ENCODE measurements at places on chromosomes 7 and 10.

GRCh38 chr10:83343676-83344075 lies 795.6 kb upstream of the GHITM start:
- no peak for DNase-seq

DNA sequence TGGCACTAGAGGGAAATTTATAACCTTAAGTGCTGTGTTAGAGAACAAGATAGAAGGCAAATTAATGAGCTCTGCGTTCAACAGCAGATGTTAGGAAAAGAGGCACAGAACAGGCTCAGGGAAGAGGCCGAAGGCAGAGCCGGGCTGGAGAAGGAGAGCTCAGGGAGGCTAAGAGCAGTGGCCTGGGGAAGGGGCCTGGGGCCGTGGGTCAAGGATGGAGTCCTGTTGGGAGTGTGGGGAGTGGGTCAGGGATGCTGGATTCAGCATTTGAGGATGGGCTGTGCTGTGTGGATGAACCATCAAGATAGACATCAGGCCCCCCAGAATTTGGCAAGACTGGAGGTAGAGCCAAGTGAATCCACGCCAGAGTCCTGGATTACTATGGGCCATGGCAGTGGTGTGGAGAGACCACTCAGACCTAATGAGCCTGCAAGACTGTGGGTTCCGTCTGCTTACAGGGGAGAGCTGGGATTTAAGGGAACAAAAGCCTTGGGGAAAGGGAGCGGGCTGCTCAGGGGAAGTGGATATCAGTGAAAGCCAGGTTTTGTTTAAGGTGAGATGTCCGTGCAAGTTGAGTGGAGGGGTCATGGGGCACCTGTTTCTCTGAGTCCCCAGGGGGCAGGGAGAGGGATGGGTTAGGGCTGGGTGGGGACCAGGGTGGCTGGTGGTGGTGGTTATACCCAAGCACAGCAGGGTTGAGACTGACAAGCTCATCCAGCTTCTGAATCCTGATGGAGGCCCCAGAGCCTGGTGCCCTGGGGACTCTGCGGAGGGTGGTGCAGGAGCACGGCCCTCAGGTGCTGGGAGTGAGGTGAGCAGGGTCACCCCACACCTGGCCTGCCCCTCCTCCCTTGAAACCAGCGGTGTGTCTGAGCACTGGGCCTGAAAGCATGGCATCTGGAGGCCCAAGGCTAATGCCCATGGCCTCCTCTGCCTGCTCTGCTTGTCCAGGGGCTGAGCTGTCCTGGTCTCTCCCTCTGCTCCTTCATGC lies 101.7 kb downstream of the BMS1 start:
- DNase-seq: no peak

- no peak for DNase-seq
Measured at GRCh38 chr10:80253266-80253962, 36.0 kb downstream of the MAT1A start.

- DNase-seq: no peak
Measured at GRCh38 chr10:71528371-71529206, 131.9 kb downstream of the CDH23 start.

DNA sequence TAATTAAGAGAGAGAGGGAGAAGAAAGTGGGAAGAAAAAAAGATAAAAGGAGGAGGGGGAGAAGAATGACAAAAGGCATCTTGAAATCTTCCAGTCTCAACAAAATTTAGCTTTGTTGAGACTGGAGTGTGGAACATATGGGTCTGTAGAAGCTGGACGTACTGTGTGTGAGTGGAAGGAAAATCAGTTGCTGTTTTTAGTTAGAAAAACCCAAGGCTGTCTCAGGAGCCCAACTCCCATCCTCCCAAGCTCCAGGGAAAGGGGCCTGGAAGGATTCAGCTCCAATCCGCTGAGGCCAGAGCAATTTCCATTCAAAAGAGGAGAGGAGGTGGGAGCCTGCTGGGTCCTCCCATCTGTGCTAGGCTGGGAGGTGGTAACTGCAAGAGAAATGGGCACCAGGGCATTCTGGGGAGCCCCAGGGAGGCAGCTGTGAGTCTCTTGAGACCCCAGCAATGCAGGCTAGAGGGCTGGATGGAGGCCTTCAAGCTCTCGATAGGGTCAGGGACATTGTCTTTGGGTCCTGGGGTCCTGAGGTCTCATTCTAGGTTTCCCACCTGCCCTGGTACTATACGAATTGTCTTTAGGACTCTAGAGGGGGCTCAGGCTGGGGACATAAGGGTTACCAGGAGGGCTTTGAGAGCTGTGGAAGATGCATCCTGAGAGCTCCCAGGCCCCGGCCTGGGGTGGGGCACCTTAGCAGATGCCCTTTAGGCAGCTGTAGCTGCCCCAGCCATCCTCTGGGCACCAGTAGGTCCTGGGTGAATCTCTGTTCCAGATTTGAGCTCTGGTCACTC lies 21.4 kb downstream of the ADCYAP1R1 start:
- DNase-seq: no peak

GRCh38 chr10:77699080-77699645 lies 61.6 kb upstream of the KCNMA1 start:
- DNase-seq: no peak

- DNase-seq: no peak
Measured at GRCh38 chr7:25802057-25802456, 349.9 kb upstream of the NFE2L3 start.

- no peak for DNase-seq
Measured at GRCh38 chr7:116552602-116553001, 27.8 kb downstream of the CAV1 start.

DNA sequence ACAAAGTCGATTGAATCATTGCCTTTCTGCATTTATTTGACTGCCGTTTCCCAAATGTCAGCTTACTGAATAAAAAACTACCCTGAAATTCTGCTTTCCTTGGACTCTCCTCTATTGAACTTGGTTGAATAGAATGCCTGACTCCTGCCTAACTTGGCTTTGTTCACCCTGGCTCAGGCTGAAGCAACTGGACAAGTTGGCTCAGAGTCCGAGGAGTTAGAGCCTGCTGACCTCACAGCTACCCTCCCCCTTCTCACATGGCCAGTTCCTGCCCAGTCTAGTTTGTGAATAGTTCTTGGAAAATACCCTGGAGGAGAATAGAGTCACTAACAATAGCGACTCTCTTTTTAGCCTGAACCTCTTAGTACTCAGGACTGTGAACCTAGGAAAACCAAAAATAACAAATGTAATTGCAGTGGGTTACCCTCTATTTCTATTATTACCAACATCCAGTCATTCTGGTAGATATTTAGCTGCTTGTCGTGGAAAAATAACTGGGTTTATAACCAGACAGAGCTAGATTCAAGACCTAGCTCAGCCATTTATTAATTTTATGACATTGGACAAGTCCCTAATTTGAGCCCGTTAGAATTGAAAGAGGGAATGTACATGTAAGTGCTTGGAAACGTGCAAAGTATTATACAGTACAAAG lies 17.3 kb upstream of the NRBF2 start:
- DNase-seq: no peak

- no peak for DNase-seq
Measured at GRCh38 chr7:46569133-46569465, 648.0 kb upstream of the IGFBP3 start.

DNA sequence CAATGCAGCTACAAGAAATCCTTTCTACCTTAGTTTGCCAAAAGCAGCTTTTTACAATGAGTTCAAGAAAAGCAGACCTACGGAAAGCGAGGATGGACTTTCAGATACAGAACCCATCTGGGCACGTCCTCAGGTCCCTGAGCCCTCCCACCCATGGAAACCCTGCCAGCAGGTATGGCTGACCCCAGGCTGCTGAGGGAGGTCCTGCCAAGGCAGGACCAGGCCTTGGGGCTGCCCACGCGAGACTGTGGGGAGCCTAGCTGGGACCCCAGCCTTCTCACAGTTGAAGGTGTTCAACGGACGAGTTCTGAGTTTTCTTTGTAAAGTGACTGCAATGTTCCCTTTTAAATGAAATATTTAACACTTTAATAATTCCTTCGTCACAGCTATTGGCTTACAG lies 245.0 kb downstream of the MGMT start:
- DNase-seq: no peak

DNA sequence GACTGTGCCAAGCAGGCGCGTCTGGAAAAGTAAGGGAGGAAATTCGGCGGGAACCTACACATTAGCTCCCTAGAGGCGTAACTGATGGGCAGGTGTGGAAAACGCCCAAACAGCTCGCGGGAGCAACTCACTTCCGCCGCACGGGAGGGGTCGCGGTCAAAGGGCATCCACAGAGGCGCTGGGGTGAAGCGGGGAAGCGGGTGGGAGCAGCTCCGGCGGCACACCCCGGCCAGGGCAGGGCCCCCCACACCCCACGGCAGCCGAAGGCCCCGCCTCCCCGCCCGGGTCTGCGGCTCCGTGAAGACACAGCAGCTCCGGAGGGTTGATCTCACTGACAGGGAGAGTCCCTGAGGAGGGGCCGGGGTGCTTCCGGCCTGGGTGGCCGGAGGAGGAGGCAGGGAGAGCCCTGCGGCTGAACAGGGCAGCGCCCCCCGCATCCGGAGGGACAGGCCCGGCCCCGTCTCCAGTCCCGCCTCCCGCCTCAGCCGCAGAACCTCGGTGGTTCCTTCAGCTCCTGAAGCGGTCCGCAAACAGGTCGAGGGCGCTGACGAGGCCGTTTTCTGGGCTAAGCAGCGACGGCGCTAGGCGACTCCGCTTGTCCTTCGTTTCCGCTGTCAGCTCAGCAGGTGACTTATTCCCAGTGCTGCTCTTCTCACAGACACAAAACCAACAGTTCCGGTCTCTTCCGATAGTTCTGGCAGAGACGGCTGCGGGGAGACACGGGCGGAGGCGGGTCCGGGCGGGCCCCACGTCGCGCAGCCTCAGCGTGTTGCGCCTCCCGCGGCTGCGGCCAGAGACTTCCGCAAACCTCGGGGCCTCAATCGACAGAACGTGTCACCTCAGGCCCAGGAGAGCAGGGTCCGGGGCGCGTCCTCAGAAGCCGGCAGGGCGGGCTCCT lies 276.1 kb downstream of the DNAJB6 start:
- DNase-seq: peak; percentile 57

- no peak for DNase-seq
Measured at GRCh38 chr10:80580638-80581468, 43.2 kb downstream of the SH2D4B start.

DNA sequence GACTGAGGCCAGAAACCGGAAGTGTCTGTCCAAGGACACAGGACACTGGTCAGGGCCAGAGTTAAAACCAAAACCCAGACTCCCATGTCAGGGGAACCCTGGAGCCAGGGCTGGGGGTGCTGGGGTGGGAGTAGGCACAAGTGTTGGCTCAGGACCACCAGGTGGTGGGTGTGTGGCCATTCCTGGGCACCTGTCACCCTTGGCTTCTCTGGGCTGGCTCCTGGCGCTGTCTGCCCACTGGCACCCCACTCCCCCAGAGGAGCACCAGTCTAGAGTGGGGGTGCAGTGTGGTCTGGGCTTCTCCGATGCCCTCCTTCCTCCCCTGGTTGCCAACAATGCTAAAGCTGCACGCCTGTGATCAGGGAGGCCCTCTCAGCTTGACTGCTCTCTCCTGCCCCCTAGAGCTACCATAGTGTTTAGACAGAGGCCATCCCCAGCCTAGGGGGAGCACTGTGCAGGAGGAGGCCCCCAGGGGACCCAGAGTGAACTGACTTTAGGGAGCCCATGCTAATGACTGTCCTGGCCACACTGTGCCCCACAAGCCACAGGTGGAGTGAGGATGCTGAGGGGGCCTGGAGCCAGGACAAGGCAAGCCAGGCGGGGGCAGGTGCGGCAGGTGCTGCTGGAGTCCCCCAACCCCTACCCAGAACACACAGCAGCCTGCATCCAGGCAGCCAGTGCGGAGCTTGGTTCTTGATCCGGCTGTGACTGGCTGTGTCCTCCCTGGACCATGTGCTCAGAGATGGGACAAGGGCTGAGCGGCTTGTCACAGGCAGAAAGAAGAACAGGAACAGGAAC lies 11.0 kb downstream of the RASGEF1A start:
- peak; percentile 25 for DNase-seq

GRCh38 chr7:47594406-47594805 lies 12.5 kb upstream of the TNS3 start:
- DNase-seq: no peak

GRCh38 chr10:44253769-44254462 lies 131.0 kb downstream of the CXCL12 start:
- no peak for DNase-seq

DNA sequence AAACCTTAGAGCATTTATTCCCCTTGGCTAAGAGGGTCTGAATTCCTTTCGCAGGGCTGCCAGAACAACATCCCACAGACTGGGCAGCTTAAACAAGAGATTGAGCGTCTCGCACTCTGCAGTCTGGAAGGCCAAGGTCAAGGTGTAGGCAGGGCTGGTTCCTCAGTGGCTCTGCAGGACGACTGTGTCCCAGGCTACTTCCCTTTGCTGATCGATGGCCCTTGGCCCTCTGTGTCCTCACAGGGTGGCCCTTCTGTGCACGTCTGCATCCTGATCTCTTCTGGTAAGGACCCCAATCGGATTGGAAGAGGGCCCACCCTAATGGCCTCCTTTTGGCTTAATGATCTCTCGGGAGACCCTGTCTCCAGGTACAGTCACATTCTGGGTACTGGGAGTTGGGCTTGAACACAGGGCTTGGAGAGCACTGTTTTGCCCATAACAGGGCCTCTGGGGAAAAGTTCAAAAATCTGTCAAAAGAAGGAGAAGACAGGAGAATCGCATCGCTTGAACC lies 35.1 kb upstream of the DNAJB6 start:
- no peak for DNase-seq

GRCh38 chr7:39265641-39266591 lies 288.2 kb downstream of the POU6F2 start:
- no peak for DNase-seq

- DNase-seq: peak; percentile 67
Measured at GRCh38 chr10:30747633-30748032, 118.1 kb upstream of the LYZL2 start.

DNA sequence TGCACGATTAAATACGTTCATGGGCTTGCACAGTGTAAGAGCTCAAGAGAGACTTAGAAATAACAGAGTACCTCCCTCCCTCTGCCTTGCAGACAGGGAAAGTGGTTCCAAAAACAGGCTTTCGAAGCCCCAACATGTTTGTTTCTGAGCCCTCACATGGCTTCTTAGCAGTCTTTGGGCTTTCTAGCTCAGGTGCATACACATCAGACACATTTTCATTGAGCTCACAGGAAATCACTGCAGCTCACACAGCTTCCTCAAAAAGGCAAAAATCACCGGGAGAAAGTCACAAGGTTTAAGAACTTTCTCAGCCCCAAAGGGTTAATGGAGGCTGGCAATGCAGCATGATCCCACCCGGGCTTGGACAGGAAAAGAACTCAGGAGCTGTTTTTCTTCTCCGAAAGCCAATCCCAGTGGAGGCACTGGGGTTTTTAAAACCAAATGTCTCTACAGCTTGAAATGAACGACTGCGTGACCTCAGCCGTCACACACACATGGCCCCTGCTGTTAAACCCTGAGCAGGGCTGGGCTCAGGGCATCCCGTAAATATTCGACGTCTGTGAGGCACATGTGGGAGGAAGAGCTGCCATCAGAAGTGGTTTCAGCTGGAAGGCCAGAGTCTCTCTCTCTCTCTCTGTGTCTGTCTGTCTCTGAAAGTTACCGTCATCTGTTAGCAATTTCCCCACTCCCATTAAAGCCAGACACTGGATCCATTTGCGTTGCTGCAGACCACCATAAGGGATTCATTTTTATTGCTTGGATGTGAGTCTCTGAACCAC lies 69.7 kb downstream of the CALML3 start:
- no peak for DNase-seq

DNA sequence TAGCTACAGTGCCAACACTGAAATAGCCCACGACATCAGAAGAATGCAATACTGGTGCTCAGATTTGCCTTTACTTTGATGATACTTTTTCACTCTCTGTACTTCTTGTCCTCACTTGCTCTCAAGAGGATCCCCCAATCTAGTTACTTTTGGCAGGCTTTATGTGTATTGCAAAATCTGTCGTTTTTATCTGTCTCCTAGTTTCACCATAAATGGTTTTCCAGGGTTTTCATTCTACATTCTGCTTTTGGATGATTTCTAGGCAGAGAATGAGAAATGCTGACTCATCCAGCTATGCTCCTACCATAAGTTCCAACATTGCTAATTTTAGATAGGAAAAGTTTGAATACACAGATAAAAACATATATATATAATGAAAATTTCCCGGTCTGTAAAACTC lies 659.5 kb upstream of the NRG3 start:
- no peak for DNase-seq
